Natural killer cell (primary cell): ENCODE measurements at places on chromosomes 16 and 17. TPM values are rescaled to one million over a fixed set of nuclear protein-coding genes. Genes with fewer than 3 reads are reported as not detected.

DNA sequence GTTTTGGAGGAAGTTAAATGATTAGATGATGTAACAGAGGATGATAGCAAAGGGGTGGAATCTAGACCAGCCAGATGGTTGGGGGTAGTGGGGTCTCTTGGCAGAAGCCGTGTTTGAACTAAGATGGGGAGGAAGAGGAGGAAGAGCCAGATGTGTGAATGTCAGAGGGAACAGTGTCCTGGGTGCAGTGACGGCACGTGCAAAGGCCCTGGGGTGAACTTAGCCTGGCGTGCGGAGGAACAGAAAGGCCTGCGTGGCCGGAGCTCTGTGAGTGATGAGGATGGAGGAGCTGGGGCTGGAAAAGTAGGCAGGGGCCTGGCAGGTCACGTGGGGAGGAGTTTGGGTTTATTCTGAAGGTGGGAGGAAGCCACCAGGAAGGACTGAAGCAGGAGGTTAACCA, 26.4 kb upstream of the RMI2 start:
- no peaks in the 10 kb centered on the region for H3K36me3 ChIP-seq
- H3K4me3 ChIP-seq: no peak overlapping the region
- no peaks in the 10 kb centered on the region for H3K27me3 ChIP-seq
- DNase-seq: no peak
- no peak overlapping the region for H3K27ac ChIP-seq

DNA sequence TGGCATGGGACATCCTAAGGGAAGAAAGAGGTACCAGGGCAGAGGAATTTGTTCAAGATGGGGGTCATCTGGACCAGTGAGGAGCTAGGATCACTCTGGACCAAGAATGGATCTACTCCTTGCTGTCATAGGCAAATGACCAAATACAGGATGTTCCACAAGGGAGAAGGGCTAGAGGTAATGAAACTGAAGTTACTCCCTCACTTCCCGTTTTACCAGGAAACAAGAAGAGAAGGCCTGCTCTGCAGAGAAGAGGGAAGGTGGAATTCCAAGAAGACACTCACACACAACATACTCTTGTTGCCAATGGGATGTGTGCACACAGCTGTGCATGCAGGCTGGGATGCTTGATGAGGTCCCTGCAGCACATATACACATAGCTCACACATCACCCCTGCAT, 38.6 kb downstream of the NEUROD2 start:
- peaks cover 40% of the 10 kb centered on the region for H3K36me3 ChIP-seq
- H3K4me1 ChIP-seq: peaks cover 12% of the 10 kb centered on the region
- no peak for DNase-seq
- H3K27me3 ChIP-seq: no peaks in the 10 kb centered on the region

DNA sequence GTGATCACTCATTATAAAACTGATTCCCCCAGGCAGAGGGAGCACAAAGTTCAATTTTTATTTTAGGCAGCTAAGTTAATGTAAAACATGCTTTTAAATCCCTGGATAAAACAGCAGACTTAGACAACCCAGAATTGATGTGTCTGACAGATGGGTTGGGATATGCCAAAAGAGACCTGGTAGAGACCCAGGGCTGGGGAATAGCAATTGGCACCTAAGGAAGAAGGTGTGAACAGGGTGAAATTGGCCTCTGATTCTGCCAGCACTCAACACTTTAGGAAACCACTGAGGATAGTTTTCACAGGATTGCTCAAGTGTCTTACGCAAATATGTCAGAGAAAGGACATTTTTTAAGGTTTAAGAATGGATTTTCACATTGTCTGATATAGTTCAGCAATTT, 938.2 kb upstream of the CDH8 start:
- H3K4me3 ChIP-seq: no peak overlapping the region
- no peaks in the 10 kb centered on the region for H3K36me3 ChIP-seq
- H3K27ac ChIP-seq: no peak overlapping the region
- no peak for DNase-seq

DNA sequence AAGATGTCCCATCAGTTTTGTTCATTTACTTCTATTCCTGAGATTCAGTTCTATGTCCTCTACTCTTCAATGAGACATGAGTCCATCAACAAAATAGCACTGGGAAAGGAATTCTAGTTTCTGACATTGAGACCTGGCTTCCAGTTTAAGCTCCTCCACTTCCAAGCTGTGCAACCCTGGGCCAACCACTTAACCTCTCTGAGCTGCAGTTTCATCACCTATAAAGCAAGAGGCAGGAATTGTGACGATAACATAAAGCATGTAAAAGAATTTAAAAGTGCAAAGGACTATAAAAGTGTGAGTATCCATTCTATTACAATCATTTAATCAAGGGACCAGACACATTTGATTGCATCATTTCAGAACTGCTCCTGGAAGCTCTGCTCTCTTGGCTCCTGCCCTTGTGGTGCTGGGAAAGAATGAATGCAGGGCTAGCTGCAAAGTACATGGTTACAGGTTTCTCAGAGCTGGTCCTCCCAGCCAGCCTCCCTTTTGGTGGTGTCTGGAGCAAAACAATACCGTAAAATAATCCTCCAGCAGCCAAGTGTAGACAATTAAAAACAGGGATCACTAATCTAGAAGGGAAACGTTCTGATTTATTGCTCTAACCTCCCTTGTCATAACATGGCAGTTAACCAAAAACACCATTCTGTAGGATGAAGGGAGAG, 113.9 kb downstream of the VPS53 start:
- no peak overlapping the region for H3K4me3 ChIP-seq
- H3K4me1 ChIP-seq: no peaks in the 10 kb centered on the region
- H3K36me3 ChIP-seq: peaks cover 20% of the 10 kb centered on the region
- no peak for DNase-seq

DNA sequence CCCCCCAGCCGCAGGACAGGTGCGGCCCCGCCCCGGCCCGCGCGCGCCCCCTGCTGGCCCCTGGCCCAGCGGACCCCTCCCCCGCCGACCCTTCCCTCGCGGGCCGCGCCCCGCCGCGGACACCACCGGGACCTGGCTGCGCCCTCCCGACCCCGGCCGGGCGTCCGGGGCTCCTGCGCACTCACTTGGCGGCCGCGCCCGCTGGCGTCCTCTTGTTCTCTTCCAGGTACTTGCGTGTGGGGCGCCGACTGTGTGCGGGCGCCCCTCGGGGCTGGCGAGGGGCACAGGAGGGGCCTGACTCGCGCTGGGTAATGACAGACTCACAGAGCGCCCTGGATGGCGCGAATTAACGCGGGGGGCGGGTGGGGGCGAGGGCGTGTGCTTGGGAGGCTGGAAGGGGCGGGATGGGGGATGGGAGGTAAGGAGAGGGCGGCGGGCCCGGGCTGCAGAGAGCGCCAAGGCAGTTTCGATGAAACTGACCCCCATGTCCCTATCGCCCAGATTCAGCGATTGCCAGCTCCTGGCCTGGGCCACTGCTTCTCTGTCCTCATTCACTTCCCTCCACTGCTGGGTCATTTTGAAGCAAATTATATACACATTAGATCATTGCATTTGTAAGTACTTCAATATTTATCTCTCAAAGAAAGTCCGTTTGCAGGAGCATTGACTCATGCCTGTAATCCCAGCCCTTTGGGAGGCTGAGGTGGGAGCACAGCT, 445 bp upstream of the DBNDD1 start:
- no peaks in the 10 kb centered on the region for H3K36me3 ChIP-seq
- peaks cover 34% of the 10 kb centered on the region for H3K4me1 ChIP-seq
- no peak overlapping the region for H3K27ac ChIP-seq
- H3K27me3 ChIP-seq: peaks cover 14% of the 10 kb centered on the region
- H3K4me3 ChIP-seq: no peak overlapping the region

GRCh38 chr17:60888812-60889709, 211.4 kb downstream of the BCAS3 start:
- no peak overlapping the region for H3K4me3 ChIP-seq
- H3K36me3 ChIP-seq: no peaks in the 10 kb centered on the region
- H3K4me1 ChIP-seq: no peaks in the 10 kb centered on the region

GRCh38 chr16:81940781-81941560, 70.3 kb downstream of the SDR42E1 start:
- no peak overlapping the region for H3K27ac ChIP-seq
- peak; percentile 57 for DNase-seq
- H3K36me3 ChIP-seq: peaks cover 85% of the 10 kb centered on the region
- H3K4me3 ChIP-seq: no peak overlapping the region
- no peaks in the 10 kb centered on the region for H3K27me3 ChIP-seq
- no peaks in the 10 kb centered on the region for H3K4me1 ChIP-seq

- no peak for DNase-seq
- no peaks in the 10 kb centered on the region for H3K36me3 ChIP-seq
- H3K4me3 ChIP-seq: no peak overlapping the region
- H3K4me1 ChIP-seq: no peaks in the 10 kb centered on the region
- H3K27me3 ChIP-seq: no peaks in the 10 kb centered on the region
Measured at GRCh38 chr16:11452746-11453389, 107.6 kb downstream of the RMI2 start.

Gene CX3CL1
- not detected for total RNA-seq

Gene ERN1
- total RNA-seq: 52.9 TPM

Gene CCP110
- 17.5 TPM for total RNA-seq
